ENCODE measurements at places on chromosomes 1 and 21.
A peak's percentile ranks its signal among the peaks of the same experiment; 100 is the strongest.

DNA sequence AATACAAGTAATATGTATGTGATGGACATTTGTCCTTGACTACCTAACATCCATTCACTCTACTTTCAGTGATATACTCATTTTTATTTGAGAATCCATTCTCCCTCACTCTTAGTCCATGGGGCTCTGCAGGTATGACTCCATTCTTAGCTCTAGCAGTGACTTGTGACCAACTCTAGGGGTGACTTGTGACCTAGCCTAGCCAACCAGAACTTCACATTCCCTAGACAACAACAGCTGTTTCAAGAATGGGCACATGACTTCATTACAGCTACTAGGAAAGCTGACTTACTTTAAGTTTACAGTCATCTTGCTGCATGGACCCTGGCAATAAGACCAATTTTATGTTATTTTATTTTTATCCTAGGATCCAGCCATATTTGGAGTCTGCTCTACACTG is 23.6 kb upstream of the DDX59 start:
- DNase-seq: no peak

DNA sequence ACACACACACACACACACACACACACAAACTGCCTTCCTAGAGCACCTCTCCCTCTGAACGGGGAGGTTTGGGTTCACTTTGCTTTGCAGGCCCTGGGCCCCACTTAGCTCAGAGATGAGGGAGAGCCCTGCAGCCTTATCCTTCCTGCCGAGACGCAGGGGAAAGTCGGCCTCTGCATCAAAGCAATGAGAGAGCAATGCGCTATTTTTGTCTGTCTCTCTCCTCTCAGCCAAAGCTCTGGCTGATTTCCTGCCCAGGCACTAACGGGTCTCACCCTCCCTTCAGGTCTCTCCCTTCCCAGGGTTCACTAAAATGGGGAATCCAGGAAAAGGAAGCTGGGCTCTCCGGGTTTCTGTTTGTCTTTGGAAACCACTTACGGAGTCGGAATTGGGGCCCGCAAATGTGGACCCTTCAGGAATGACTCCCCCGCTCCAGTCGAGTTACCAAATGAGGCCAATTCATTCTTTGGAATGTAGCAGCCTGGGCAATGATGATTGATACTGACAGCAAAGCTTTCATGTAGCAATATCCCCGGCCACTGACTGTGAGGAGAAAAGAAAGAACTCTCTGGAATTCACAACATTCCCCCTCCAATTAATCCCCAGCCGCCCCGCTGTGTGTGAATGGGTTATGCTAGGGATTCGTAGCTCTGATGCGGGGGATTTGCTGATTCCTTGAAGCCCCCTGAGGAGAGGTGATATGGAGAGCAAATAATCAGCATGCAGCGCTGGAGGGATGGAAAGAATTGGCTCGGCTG is 61.5 kb upstream of the WLS start:
- no peak for DNase-seq

GRCh38 chr1:168561989-168562388 is 14.4 kb upstream of the XCL1 start:
- DNase-seq: no peak

- no peak for DNase-seq
Observed at GRCh38 chr1:216425577-216425976, 2.3 kb upstream of the USH2A start.

GRCh38 chr1:207812778-207813511 is 61.1 kb downstream of the CD46 start:
- DNase-seq: no peak

GRCh38 chr1:203462878-203463277 is 12.7 kb upstream of the PRELP start:
- DNase-seq: no peak

DNA sequence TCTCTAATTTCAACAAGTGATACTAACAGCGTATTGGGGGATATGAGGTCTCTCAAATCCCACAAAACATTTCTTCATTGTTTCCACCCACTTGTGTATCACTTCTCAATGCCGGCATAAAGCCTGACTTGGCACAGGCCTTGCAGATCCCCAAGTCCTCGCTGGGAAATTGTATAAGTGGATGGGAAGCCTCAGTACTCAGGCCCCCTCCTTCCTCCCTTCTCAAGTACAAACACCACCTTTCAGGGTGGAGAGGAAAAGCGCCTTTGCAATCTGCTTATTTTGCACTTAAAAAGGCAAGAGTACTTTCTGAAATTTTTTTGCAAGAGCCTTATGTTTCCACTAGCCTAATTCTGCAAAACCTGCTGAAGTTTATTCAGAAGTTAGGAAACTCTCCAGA is 25.8 kb upstream of the KLHDC8A start:
- DNase-seq: no peak

GRCh38 chr1:41609166-41609883 is 124.8 kb upstream of the EDN2 start:
- DNase-seq: no peak

GRCh38 chr1:109546311-109547109 is 1.9 kb upstream of the GNAI3 start:
- DNase-seq: peak; percentile 87

GRCh38 chr1:167777269-167777650 is 55.5 kb downstream of the MPZL1 start:
- no peak for DNase-seq

- no peak for DNase-seq
Observed at GRCh38 chr1:232865102-232865931, 60.1 kb downstream of the MAP10 start.

- no peak for DNase-seq
Observed at GRCh38 chr1:150259217-150259616, 1.6 kb downstream of the CA14 start.

DNA sequence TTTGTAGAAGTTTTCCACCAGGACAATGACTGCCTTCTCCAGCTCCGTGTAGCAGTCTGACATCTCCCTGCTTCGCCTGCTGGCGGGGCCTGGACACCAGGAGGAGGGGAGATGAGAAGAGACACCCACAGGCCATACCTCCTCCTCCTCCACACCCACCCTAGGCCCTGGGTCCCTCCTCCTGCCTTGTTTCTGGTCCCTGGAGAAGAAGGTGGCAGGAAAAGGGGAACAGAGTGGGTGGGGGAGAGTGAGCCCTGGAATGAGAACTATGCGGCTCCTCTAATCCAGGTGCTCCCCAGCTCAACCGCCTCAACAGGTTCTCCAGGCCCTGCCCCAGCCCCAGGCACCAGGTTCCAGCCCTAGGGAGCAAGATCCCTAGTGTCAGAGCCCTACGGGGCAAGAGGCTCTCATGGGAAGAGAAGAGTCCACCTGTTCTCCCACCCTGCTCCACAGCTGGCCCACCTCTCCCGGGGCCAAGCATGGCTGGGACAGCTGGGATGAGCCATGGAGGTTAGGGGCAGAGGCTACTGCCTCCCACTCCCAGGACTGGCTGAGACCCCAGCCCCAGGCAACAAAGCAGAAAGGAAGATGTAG is 4.8 kb downstream of the S100A16 start:
- DNase-seq: no peak

- DNase-seq: no peak
Observed at GRCh38 chr1:88742531-88742930, 58.5 kb downstream of the PKN2 start.

DNA sequence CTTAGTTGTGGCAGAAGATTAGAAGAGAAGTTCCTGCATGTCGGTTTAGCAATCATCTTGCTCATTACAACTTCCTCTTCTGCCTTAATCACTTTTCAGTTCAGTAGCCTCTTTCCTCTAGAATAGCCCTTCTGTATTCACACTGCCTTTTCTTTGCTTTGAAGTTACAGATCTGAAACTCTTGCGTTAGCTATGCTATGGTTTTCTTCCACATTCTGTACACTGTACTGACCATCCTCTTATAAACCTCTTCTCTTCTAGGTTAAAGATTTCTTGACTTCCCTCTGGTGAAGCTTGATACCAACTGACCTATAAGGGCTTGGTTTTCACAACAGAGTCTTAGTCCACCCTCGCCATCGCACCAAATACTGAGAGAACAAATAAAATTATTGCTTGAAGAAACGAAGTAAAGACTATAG is 35.0 kb downstream of the C21orf91 start:
- DNase-seq: no peak

- DNase-seq: no peak
Observed at GRCh38 chr1:100306735-100307313, 40.8 kb downstream of the RTCA start.

- DNase-seq: no peak
Observed at GRCh38 chr21:15370462-15370975, 305.7 kb upstream of the NRIP1 start.

DNA sequence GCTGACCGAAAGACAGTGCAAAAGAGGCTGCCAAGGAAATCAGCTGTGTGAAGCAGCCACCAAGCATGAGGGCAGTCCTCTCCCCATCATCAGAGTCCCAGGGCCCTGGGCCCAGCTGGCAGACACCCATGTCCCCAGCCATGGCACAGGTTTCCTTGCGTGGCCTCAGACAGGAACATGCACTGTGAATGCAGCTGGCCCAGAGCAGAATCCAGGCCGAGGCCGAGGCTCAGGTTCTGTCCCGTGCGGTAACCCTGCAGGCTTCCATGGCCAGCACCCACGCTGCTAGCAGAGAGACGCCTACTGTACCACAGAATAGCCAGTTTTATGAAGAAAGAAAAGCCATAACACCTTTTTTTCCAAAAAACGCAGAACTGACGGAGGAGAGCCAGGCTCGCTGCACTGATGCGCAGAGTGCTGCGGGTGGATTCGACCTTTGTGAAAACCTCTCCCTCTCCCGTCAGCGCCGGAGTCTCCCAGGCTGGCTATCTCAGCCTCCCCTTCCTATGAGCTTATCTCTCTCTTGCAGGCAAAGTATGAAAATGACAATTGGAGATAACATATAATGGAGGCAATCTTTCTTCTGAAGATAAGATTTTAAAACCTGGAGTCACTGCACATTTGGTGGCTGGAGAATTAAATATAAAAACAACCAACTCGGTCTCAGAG is 106.6 kb downstream of the NPHP4 start:
- no peak for DNase-seq

GRCh38 chr1:10692401-10693021 is 103.9 kb downstream of the CASZ1 start:
- peak; percentile 50 for DNase-seq

GRCh38 chr1:74811436-74812179 is 78.7 kb downstream of the TYW3 start:
- no peak for DNase-seq

GRCh38 chr1:65704318-65704717 is 88.4 kb upstream of the PDE4B start:
- no peak for DNase-seq

Measured in CD4-positive, CD25-positive, alpha-beta regulatory T cell (primary cell).